AG08396 (cell line): ENCODE measurements at places on chromosomes 1 and 21.

DNA sequence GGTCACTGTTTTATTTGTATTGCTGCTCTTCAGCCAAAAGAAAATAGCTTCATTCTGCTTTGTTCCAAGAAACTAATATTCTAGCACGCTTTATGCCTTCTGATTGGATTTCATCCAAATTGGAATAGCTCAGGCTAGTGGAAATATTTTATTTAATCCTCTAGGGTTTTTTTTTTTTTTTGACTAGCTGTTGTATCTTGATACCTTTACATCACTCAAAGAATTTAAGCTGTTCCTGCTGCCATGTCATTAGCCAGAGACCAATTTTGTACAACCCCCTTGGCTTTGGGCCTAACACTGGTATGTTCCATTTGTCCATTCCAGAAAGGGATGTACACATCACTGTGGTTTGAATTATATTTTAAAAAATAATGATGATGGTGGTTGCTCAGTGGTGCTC, 103.0 kb downstream of the DISC1 start:
- DNase-seq: no peak

DNA sequence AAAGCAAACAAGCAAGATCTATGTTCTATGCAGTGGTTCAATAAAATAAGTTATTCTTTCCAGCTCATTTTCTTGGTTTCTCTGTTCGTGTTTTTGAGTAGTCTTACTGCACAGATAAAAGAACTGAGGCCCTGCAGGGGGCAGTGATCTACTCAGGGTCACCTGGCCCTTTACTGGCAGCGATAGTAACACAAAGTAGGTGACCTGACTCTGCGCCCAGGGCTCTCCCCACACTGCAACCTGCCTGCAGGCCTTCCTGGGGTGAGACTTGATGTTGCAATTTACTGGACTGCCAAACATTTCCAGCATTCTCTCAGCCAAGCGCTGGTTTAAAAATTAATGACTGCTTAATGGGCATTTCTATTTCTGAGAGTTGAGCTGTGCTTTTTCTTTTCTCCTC, 110.3 kb downstream of the HUNK start:
- no peak for DNase-seq

- DNase-seq: peak; percentile 16
Measured at GRCh38 chr1:114715952-114716303, 643 bp downstream of the NRAS start.

- DNase-seq: no peak
Measured at GRCh38 chr1:2603521-2604155, 17.1 kb downstream of the PRXL2B start.

DNA sequence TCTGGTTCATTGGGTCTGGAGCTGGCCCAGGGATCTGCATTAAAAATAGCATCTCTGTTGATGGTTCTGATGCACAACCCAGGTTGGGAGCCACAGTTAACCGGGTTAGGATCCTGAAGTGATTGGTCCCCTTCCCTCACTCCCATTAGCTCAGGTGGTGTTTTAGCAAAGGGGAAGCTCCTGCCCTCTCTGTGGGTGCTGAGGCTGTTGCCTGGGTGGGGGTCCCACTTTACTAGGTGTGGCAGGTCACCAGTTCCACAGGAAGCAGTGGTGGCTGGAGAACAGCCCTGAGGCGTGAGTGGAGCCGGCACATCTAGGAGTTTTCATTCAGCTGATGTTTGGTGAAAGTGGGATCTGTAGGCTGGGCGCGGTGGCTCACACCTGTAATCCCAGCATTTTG, 86.5 kb downstream of the MAN1C1 start:
- DNase-seq: no peak

DNA sequence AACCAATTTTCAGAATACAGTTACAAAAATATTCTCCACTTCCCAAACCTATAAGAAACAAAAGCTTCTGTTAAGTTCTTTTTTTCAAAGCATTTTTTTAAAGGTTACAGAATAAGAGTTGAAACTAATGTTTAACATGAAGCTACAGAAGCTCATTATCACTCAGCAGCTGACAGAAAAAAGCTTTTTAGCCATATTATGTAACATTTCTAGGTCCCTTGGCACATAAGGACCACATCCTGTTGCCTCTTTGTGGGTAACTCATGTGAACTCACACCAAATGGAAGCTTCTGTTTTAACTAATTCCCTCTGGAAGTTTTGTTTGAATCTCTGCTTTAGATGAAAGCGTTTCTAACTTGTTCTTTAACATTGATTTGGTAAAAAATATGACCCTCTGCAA, 242.5 kb upstream of the TMPRSS15 start:
- DNase-seq: no peak

- no peak for DNase-seq
Measured at GRCh38 chr1:22292011-22292788, 149.3 kb upstream of the WNT4 start.

DNA sequence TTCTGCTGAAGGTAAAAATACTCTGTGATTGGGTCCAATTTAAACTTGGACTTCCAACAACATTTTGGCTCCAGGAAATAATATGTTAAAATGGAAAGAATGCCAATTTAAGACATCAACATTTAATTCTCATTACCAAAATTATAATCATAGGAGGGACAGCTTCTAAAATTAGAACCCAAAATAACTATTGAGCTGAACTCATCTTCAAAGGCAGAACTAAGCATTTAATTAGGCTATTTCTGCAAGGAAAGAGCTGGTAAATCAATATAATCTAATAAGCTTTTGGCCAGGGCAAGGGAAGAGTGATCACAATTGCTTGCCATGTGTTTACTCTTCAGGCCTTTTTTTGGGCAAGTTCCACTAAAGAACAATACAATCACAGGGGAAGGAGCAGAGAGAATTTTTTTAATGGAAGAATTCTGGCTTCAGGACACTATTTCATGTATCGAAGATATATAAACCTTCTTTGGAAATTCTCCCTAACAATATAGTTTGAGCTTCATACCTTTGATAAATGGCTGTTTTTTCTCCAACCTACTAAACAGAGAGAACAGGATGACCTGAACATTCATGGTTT, 133.1 kb upstream of the PTBP2 start:
- DNase-seq: no peak
